ENCODE measurements at places on chromosomes 2 and 18. TPM values are rescaled to one million over a fixed set of nuclear protein-coding genes. Genes with fewer than 3 reads are reported as not detected.

DNA sequence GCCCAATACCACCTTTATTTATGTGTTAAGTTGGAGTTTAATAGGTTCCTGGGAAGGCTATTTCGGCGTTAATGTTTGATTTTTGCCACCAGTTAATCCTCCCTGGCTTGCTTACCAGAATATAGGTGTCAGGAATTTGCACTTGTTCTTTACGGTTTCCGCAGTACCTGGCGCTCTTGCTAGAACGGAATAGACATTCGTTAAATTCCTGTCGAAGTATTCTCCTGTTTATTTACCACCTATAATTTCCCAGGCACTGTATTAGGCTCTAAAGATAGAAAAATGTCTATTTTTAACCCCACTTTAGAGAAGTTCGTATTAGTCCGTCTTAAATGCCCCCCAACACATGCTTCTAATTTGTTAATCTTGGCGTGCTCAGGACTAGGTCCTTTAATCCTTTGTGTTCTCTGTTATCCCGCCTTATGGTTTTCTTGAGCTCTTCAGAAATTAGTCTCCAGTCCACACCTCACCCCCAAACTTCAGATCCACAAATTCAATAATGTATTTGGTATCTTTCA lies 575 bp downstream of the CCDC150 start:
- DNase-seq, result no peak

- DNase-seq, result no peak
Observed at GRCh38 chr2:105800036-105800713, 55.5 kb downstream of the NCK2 start.

DNA sequence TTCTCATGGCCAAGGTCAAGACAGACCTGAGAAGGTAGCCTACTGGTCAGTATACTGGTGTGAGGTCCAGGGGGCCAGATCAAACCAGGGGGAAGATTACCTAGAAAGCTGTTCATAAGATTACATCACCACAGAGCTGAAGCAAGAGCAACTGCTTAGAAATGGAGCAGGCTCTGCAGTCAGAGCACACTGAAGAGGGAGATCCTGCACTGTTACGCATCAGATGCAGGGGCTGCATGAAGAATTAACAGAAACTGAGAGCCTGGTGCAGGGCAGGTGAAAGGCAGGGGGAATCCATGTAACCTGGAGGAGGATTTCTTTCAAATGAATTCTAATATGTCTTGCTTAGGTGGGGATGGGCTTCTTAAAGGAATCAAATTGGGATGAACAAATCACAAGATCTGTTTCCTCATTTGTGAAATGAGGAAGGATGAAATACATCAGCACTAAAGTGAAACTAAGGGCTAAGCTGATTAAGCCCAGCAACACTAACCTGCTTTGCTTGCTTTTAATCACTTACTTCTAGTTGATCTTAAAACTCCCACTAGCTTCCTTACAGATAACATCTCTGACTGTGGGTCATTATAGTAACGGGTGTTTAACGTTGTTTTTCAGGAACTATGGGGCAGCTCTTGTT lies 74.3 kb upstream of the ADAM23 start:
- no peak for DNase-seq

- no peak for DNase-seq
Observed at GRCh38 chr2:80370375-80371009, 65.9 kb upstream of the LRRTM1 start.

Gene CNDP2
- total RNA-seq, result 166 TPM

Measured in activated T-helper 2 cell treated with anti-CD3 and anti-CD28 coated beads, Interferon-gamma antibody, Interleukin-2, Interleukin-4, amounts not matched to agents 10 μg/mL and 5 μg/mL and 100 μg/mL, durations not matched to agents 14 hours and 24 hours and 36 hours (primary cell).